Gastroesophageal sphincter (tissue), 4 donors: ENCODE measurements at places on chromosomes 1 and 21. TPM values are rescaled to one million over a fixed set of nuclear protein-coding genes. Genes with fewer than 3 reads are reported as not detected.

The CFAP74 gene
- 0.12 TPM for total RNA-seq

DNA sequence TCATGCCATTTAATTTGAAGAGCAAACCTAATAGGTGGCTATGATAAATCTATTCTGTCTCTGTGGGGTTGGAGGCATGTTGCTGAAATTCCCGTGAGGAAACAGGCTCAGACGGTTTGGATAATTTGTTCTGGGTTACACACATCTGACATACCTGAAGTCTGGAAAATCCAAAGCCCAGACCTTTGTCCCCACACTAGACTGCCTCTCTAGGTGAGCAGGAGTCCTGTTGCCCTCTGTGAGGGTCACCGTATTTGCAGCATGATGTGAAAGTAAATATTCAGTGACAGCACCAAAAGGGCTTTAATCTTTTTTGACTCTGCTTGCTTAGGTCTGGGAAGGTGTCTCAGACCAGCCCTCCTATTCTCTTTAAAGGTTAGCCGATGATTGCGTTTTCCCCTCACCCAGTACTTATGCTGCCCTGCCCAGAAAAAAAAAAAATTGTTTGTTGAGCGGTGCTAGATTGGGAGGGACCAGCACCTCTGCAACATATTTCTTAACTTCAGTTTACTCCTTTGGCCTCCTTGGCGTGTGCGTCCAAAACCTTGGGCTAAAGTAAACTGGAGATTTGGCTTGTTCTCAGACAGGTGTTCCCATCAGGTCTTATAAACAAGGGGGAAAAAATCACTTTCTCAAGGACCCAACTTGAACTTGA lies 67.0 kb downstream of the CACHD1 start:
- no peak for ATAC-seq

DNA sequence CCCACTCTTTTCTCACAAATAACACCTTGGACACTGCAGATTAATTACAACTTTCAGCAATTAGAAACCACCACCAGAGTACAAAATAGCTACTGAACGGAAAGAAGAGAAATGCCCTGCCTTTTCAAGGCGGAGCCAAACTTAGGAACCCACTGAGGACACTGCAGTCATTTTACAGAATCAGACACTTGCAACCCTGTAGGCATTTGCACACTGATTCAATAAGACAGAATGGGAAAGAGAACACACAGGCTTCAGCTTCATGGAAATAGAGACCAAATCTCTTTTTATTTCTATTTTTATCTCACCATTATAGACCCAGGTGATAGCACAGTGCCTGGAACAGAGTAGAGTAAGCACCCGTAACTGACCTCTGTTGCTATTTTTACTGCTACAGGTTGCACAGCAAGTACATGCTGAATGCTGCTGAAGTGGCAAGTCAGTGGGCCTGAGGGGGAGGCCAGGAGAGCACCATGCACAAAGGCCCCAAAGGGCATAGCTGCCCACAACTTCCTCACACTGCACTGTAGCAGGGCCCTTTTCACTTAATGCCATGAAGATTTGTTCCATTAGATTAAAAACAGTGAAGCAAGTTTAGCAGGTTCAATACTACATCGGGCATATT lies 50.7 kb upstream of the EDARADD start:
- ATAC-seq, result no peak

- peak; percentile 24 for ATAC-seq
These were observed 482 bp downstream of the SLC2A5 start for GRCh38 chr1:9068981-9069325.

The SAMD13 gene
- total RNA-seq, result 0.67 TPM

GRCh38 chr1:113442131-113442530 lies 51.8 kb downstream of the MAGI3 start:
- no peak for ATAC-seq

DNA sequence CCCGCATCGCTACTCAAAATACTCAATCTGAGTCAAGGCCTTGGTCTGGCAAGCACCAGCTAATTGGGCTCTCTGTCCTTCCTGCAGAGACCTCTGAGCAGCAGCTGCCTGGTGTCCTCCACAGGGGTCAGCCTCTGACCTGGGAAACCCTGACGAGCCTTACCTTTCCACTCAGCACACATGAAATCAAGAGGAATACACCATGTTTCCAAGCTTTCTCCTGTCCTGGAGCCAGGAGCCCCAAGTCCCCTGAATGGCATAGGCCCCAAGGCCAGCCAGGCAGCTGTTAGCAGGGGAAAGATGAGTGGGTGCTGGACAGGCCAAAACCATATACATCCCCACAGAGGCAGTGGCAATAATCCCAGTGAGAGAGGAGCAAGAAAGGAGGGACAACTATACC lies 27.2 kb upstream of the TSPEAR start:
- no peak for ATAC-seq

The PSMB2 gene
- total RNA-seq, result 31.0 TPM

GRCh38 chr21:44433791-44434567 lies 21.3 kb upstream of the LRRC3 start:
- peak; percentile 8 for ATAC-seq

DNA sequence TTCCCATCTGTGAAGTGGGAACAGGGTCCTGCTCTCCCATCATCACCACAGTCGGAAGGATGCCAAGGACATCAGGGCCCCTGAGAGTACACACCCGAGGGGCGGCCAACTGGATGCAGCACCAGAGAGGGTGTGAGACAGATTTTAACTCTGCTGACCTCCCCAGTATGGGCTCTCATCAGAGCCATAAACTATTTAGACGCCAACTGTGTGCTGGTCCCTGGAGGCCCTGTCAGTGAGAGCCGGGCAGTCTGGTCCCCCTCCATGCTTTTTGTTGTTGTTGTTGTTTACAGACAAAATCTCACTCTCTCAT lies 1.7 kb downstream of the FGR start:
- ATAC-seq, result no peak

DNA sequence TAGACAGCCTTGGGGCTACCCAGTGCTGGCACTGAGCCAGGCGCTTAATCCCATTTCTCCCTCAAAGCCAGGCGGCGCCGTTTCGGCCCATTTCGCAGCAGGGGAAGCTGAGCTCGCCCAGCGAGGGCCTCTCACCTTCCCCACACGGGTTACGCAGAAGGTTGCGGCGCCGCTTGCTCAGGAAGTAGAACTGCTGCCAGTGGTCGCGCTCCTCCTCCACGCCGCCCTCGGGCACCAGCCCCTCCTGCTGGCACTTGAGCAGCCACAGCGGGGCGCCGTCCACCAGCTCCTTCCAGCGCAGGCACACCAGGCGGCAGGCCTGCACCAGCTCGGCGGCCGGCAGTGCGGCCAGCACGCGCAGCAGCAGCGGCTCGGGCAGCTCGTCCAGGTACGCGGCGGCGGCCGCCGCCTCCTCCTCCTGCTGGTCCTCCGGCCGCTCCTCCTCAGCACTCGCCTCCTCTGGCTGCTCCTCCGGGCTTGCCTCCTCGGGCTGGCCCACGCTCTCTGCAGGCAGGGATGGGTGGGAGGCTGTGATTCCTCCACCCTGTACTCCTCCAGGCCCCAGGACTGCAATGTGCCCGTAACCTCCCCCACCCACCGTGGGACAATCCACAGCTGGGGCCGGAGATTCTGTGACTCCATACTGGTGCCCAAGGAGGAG lies 3.8 kb downstream of the FBXO2 start:
- ATAC-seq, result peak; percentile 61

The KIAA1614 gene
- total RNA-seq, result 19.6 TPM

The CD5L gene
- total RNA-seq, result 0.40 TPM

DNA sequence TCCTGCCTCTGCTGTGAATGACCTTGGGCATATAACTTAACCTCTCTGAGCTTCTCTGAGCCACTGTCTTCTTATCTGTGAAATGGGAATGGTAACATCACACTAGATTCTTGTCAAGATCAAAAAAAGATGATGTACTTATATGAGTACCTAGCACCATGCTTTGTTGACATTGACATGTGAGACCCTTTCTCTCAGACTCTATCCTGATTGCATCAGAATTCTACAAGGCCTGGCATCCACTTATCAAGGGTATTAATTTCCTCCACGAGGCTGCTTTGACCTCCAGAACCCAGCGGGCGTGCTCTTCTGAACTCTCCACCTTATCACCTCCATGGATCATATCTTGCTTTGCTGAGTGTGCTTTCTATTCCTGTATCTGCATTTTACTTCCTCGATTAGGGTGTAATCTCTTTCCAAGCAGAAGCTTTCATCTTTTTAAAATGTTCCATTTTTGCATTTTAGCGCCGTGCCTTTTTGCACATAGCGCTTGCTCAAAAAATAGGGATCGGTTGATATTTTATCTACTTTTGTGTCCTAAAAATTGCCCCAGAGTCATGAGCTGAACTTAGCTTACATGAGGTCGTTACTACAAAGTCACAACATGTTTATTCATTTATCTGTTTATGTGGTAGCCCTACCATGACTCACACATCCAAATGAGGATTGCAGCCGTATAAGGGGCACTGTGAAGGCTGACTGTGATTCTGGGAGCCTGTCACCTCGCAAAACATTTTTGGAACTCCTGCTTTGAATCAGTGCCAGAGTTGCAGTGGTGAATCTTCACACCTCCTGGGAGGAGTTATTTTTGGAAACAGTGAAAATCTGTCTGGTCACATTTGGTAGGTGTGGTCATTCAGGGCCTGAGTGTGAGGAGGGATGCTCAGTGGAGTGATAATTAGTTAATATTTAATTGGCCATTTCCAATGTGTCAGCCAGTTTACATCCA lies 63.2 kb downstream of the IER5 start:
- no peak for ATAC-seq

The SYT2 gene
- 0.23 TPM for total RNA-seq

GRCh38 chr1:6300342-6301048 lies 39.6 kb upstream of the GPR153 start:
- no peak for ATAC-seq

GRCh38 chr1:186093437-186093836 lies 281.6 kb downstream of the TPR start:
- ATAC-seq, result no peak

DNA sequence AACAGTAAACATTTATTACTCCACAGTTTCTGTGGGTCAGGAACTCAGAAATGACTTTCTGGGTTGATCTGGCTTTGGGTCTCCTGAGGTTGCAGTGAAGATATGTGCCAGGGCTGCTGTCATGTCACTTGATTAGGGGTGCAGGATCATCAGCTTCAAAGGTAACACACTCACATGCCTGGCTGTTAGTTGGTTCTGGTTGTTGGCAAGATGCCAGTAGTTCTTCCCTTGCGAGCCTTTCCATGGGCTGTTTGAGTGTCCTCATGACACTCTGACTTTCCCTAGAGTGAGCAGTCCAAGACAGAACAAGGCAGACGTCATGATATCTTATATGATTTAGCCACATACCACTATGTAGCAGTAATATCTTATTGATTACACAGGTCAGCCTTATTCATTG lies 1.8 kb downstream of the SWT1 start:
- ATAC-seq, result no peak

The TMEM240 gene
- total RNA-seq, result 18.1 TPM

DNA sequence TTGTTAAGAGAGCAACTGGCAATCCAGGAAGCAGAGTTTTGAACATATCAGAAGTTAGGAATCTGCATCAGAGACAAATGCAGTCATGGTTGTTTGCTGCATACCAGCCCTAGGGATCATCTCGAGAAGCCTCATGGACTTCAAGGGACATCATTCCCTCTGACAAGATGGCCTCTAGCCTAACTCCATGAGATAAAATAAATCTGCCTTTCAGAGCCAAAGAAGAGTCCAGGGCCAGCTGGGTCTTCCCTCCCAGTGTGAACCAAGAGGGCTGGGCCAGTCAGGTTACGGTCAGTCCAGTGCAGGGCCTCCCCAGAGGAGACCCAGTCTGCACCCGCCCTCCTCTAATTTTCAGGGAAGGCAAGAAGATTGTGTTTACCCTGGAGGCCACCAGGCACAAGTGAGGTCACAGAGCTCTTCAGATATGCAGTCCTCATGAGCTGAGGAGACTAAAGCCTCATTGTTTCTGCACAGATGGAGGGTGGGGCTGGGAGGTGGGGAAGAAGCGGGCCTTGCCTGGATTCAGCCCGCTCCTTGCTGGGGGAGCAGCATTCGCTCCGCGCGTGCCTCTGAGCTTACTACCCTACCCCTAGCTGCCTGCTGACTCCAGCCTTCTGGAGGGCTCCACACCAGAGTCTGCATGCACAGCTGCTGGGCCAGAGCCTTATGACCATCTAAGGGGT lies 52.8 kb downstream of the CAPN2 start:
- ATAC-seq, result peak; percentile 75

- ATAC-seq, result no peak
These were observed 408.4 kb downstream of the NTNG1 start for GRCh38 chr1:107549152-107549810.

- ATAC-seq, result peak; percentile 89
These were observed 65.4 kb downstream of the PLEKHA6 start for GRCh38 chr1:204294357-204294756.

The CRYBG2 gene
- total RNA-seq, result 0.47 TPM

- ATAC-seq, result no peak
These were observed 1.2 kb downstream of the AK5 start for GRCh38 chr1:77282866-77283539.

GRCh38 chr1:179709841-179710329 lies 33.2 kb upstream of the FAM163A start:
- peak; percentile 60 for ATAC-seq

- ATAC-seq, result no peak
These were observed 95.4 kb downstream of the INTS7 start for GRCh38 chr1:211939876-211940468.

The ZYG11A gene
- total RNA-seq, result not detected

The CLCNKB gene
- 1.9 TPM for total RNA-seq

GRCh38 chr1:37947364-37947763 lies 511 bp upstream of the INPP5B start:
- no peak for ATAC-seq

The FRRS1 gene
- 3.4 TPM for total RNA-seq

GRCh38 chr1:97145321-97145956 lies 423.9 kb downstream of the PTBP2 start:
- ATAC-seq, result no peak

DNA sequence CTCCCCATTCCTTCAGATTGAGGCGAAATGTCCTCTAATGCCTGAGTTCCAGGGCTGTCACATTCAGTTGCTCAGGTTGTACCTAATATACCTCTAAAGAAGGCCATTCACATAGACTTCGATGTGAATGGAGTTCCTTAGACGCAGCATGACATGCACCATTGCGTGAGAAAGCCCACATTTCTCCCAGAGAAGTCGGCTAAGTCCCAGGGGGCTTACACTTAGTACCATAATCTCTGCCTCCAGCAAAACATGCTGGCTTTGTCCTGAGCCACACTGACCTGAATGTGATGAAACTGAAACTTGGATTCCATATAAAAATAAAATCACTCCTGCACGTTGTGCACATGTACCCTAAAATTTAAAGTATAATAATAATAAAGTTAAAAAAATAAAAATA lies 23.2 kb upstream of the SLC2A1 start:
- ATAC-seq, result no peak

The IVL gene
- 1.1 TPM for total RNA-seq

GRCh38 chr1:54485416-54485815 lies 62.6 kb upstream of the ACOT11 start:
- no peak for ATAC-seq

- no peak for ATAC-seq
These were observed 23.8 kb upstream of the PAXBP1 start for GRCh38 chr21:32795376-32795775.

- no peak for ATAC-seq
These were observed 630.1 kb downstream of the BRINP3 start for GRCh38 chr1:189847613-189848012.

- ATAC-seq, result no peak
These were observed 57.7 kb downstream of the ASTN1 start for GRCh38 chr1:177106614-177107365.

- ATAC-seq, result no peak
These were observed 571 bp upstream of the CAPN9 start for GRCh38 chr1:230746617-230747016.

The NID1 gene
- total RNA-seq, result 248 TPM

The CTTNBP2NL gene
- 18.8 TPM for total RNA-seq
